ENCODE measurements at places on chromosomes 1 and 21.

DNA sequence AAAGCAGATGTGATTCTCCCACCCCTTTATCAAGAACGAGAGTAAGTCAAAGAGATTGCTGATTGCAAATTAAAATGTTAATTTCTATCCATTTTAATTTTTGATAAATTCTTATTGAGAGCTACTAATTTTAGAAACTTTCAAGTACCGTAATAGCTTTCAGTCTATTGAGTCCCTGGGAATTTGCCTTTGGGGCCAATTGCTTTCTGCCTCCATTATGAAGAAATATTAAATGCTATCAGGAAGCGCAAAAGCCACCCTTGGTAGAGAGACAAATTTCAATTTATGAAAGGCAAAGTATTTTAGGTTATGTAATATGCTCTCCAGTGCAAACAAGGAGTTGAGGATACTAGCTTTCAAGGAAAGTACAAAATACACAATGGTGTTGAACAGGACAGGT is 332.2 kb downstream of the RGS7 start:
- DNase-seq, result no peak

DNA sequence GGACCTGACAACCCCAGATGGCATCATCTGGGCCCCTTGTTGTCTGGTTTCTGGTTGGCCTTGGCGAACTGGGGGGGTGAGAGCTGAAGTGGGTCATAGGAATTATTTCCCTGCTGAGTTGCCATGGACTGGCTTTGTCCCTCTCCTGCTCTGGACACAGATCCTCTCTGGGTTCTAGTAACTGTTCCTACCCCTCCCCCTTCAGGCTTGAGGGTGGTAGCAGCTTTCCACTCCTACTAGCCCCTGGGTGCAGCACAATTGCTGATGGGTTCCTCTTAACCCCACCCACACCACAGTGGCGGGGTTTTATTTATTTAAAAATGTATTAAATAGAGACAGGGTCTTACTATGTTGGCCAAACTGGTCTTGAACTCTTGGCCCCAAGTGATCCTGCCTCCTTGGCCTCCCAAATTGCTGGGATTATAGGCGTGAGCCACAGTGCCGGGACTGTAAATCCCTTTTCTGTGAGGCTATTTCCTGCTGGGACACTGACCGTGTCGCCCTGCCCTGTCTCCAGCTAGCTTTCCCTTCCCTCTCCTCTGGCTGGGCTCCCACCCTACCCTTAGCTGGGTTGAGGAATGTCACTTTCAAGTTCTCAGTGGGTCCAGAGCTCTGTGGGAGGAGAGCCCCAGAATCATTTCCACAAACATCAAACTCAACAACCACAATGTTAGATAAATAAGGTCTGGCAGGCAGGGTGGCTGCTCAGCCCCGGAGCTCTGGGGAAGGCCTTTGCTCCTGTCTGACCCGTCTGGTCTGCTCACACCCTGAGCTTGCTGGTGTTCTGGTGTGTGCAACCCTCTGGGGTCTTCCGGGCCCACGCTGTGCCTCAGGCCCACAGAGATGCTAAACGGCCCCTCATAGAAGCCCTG is 112.7 kb upstream of the WNT4 start:
- no peak for DNase-seq

- DNase-seq, result no peak
Observed at GRCh38 chr1:54883349-54884102, 3.5 kb downstream of the DHCR24 start.

GRCh38 chr1:179788259-179788658 is 45.2 kb downstream of the FAM163A start:
- DNase-seq, result no peak

DNA sequence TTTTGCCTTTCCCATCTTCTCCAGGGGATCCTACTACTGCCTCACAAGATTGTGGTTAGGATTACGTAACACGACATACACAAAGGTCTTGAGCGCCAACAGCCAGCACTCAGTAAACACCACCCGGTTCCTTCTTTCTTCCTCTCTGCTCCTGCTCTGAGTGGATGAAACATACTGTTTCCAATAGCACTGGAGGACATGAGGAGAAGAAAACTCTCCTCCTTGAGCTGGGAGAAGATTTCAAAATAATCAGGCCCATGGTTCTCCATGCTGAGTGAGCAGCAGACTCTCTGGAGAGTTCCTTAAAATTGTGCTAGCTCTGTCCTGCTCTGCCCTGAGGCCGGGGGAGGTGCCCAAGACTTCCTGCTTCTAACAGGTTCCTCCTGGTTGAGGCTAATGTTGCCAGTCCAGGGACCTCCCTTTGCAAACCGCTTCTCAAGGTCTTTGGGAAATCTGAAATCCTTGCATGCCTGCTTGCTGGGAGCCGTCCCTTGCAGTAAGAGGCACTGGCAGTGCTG is 29.4 kb upstream of the MX1 start:
- DNase-seq, result no peak

DNA sequence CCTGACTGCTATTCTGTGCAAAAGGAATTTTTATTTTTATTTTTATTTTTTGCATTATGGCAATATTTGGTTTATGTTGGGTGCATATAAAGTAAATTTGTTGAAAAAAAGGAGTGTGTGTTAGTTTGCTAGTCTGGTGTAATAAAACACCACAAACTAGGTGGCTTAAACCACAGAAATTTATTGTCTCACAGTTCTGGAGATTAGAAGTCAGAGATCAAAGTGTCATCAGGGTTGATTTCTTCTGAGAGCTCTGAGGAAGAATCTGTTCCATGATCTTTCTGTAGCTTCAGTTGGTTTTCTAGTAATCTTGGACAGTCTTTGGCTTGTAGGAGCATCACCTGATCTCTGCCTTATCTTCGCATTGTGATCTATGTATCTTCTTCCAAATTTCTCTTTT is 6.5 kb downstream of the SLC30A7 start:
- DNase-seq, result no peak

DNA sequence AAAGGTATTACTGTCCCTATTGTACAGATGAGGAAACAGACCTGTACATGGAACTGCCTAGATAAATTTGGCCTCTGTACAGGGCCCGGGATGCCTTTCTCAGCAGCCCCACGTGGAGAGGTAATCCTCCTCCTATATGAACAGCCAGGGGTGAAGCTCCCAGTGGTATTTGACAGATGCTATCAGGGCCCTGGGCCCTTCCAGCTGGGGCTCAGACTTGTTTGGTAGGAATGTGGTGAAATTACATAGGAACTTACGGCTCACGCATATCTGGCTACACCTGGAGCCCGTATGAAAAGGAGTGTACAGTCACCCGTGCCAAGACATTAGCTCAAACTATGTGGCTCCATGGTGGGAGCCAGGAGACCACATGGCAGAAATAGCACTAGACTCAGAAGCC is 24.8 kb upstream of the TCEA3 start:
- DNase-seq, result no peak

GRCh38 chr1:2785631-2786328 is 15.7 kb downstream of the TTC34 start:
- DNase-seq, result no peak

DNA sequence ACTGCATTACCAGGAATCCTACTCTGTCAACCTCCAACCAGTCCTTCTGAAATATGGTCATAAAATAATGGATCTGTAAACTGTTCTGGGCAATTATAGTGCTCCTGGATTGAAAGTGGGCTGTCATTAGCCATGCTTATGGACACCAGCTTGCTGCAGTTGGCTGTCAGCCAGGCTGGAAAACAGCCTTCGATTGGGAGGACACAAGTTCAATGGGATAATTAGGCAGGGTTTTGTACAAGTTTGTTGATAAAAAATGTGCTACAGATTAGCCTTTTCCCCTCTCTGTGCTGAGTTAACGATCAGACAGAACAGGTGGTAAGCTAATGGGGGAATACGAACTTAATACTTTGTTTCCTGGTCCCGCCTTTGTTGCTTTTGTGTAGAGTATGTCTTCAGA is 413.9 kb downstream of the DUSP10 start:
- DNase-seq, result no peak

GRCh38 chr1:160374306-160375110 is 7.6 kb downstream of the NHLH1 start:
- no peak for DNase-seq

- DNase-seq, result no peak
Observed at GRCh38 chr21:39503123-39503762, 51.5 kb downstream of the SH3BGR start.

DNA sequence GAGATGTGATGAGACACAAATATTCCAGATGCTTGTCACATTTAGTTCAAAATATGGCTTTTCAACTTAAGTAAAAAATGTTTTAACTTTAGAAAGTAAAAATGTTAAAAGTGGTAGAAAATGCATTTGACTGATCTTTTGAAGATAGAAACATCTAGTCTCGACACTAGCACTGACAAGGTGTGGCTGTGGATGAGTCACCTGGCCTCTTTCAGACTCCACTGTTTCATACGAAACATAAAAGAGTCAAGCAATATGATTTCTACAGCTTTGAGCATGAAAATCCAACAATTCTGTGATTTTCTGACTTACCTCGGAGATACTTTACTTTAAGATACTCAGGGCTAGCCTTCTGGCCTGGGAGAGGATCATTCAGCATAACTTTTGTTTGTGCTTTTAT is 47.7 kb downstream of the TTC13 start:
- DNase-seq, result no peak

GRCh38 chr1:113219377-113219776 is 146.4 kb downstream of the LRIG2 start:
- DNase-seq, result no peak

GRCh38 chr1:234927312-234927970 is 201.2 kb downstream of the TOMM20 start:
- no peak for DNase-seq

DNA sequence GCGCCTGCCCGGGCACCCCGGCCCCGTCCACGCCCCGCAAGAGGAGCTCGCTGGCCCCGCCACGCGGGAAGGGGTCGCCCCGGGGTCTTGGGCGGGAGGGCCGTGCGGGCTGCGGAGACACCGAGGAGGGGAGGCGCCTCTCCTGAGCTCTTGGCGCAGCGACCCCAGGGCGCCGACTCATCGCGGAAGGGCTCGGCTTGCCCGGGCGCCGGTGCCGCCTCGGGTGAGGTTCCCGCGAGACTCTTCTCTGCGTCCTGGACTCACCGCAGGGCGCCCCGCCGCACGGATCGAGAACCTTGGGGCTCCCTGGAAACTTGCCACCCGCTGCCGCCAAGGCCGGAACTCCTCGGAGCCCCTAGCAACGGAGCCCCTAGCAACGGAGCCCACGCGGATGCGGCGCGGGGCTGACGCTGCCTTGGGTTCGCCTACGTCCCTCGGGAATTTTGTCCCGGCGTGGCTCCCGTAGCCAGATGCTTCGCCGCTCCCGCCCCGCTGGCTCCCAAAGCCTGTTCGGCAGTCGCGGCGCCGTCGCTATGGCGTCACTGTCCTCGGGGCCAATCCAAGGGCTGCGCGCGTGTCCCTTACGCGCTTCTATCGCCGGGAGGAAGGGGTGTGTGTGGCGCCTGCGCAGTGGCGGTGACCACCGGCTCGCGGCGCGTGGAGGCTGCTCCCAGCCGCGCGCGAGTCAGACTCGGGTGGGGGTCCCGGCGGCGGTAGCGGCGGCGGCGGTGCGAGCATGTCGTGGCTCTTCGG is at the start of gene ATAD3A:
Gene ATAD3A (plus strand): TSS at position 630 of the 753 bp plus-strand sequence. CDS start 107 bp downstream, at position 737.
- DNase-seq, result peak; percentile 90

DNA sequence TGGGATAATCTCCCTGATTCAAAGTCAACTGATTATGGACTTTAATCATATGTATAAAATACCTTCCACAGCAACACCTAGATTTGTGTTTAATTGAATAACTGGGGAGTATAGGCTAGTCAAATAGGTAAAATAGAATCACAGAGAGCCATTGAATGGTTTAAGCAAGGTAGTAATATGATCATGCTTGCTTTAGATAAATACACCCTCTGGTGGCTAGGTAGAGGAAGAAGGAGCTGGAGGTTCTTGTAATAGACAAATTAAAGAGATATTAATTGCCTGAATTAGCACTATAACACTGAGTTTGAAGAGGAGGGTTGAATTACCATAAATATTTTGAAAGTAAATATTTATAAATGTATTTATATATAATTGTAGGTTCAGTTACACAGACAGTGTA is 40.3 kb downstream of the DIRAS3 start:
- no peak for DNase-seq

- no peak for DNase-seq
Observed at GRCh38 chr1:50139339-50140181, 30.8 kb downstream of the ELAVL4 start.

- no peak for DNase-seq
Observed at GRCh38 chr1:72481420-72481970, 199.2 kb upstream of the NEGR1 start.

All from activated T-cell treated with anti-CD3 and anti-CD28 coated beads for 4 hours (primary cell).